ENCODE measurements at places on chromosomes 11 and 22.

- DNase-seq: no peak
These were observed 77.5 kb downstream of the DENND5A start for GRCh38 chr11:9187616-9188015.

GRCh38 chr22:20211997-20212753 lies 55.9 kb downstream of the RTN4R start:
- DNase-seq: no peak

DNA sequence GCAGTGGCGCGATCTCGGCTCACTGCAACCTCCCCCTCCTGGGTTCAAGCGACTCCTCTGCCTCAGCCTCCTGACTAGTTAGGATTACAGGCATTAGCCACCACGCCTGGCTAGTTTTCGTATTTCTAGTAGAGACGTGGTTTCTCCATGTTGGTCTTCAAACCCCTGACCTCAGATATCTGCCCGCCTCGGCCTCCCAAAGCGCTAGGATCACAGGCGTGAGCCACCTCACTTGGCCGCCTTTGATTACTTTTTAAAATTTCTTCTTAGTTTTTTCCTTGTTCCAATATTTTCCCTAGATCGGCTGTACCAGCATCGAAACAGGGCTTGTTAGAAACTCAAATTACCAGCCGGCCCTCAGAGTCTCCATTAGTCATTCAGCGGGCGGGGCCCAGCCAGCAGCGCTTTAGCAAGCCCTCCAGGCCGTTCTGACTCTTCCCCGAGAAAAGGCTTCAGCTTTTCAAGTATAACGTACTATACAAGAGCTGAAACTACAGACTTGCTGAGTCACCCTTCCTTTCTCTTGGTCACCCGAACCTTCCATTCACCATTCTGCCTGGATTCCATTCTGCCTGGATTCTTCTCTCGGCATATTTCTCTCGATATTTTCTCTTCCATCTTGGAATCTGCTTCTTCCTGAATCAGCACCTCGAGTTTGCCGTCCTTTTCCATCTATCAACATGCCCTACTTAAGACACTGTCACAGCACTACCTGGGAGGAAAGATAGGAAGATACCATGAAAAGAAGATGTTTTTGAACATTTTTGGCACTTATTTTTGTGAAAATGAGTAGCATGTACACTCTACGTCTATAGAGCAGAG lies 6.7 kb upstream of the CAPRIN1 start:
- no peak for DNase-seq

GRCh38 chr11:72423840-72424239 lies 10.5 kb downstream of the CLPB start:
- no peak for DNase-seq

GRCh38 chr11:24155792-24156191 lies 341.1 kb upstream of the LUZP2 start:
- DNase-seq: no peak

DNA sequence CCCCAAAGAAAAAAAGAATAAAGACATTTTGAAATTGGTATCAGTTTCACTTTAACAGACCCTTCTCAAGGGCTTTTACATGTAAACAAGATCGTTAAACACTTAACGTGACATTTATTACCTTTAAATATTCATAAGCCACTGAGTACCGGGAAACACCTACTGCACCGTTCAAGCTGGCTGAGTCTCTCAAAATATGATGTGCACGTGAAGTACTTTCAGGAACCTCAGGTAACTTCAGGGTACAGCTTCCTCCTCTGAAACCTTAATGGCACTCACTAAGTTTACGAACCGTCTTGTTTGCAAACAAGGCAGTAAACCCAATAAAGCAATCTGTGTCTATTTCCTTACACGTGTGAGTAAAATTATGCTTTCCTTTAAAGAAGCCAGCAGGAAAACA lies 105.5 kb upstream of the TENM4 start:
- DNase-seq: no peak

GRCh38 chr22:36486619-36487384 lies 5.4 kb upstream of the TXN2 start:
- no peak for DNase-seq

DNA sequence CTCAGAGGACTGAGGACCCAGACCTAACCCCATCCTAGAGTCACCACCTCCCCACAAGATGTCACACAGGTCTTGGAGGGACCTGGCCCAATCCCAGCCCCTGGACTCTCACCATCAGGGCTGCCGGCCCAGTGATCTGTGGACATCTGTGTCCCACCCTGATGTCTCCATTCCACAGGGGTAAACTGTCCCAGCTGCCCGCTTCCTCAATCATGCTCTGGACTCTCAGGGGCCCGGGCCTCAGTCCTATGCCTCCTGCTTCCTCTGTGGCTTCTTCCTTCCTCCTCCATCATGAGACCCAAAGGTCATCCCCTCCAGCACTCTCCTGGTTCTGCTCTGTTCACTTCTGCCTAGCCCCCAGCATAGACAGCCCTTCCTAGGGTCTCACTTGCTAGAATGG lies 32.2 kb downstream of the ARAP1 start:
- DNase-seq: no peak

Measured in NCI-H1930 (cell line).